Vagina (tissue), 2 donors: ENCODE measurements at places on chromosomes 3 and 15. TPM values are rescaled to one million over a fixed set of nuclear protein-coding genes. Genes with fewer than 3 reads are reported as not detected.

Gene NRROS
- total RNA-seq, result 5.4 TPM

DNA sequence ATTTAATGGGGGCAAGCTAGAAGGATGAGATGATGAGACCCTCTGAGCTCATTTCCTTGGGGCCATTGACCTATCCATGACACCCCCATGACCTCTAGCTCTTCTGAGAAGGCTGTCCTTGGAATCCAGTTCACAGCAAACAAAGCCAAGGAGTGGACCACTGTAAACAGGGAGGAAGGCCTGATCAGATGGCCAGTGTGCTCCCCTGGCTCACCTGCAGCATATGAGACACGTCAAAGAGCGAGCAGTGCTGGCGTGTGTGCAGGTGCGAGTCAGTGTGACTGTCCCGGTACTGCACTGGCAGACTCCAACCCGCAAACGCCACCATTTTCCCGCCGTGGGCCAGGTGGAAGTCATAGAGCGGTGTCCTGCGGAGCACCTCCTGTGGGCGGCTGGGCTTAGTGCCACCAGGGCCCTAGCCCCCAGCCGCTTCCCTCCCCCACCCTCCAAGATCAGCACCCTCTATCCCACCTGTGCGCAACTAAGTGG is 339 bp downstream of the AMT start:
- H3K27me3 ChIP-seq, result no peaks in the 10 kb centered on the region
- H3K4me3 ChIP-seq, result no peak overlapping the region
- no peak overlapping the region for H3K27ac ChIP-seq
- no peaks in the 10 kb centered on the region for H3K36me3 ChIP-seq

Gene A4GNT
- not detected for total RNA-seq

GRCh38 chr3:106208251-106208650 is 339.4 kb upstream of the CBLB start:
- H3K4me1 ChIP-seq, result peaks cover 5% of the 10 kb centered on the region
- DNase-seq, result no peak
- H3K27ac ChIP-seq, result no peak overlapping the region
- H3K36me3 ChIP-seq, result no peaks in the 10 kb centered on the region

Gene SERPINI2
- not detected for total RNA-seq

Gene LRRIQ4
- total RNA-seq, result not detected

GRCh38 chr15:96627031-96627568 is 296.6 kb downstream of the NR2F2 start:
- no peak overlapping the region for H3K27ac ChIP-seq
- no peaks in the 10 kb centered on the region for H3K36me3 ChIP-seq
- no peak overlapping the region for H3K4me3 ChIP-seq
- H3K4me1 ChIP-seq, result peaks cover 7% of the 10 kb centered on the region
- no peak for DNase-seq

- H3K27ac ChIP-seq, result no peak overlapping the region
- no peaks in the 10 kb centered on the region for H3K36me3 ChIP-seq
- no peak for DNase-seq
- no peaks in the 10 kb centered on the region for H3K4me1 ChIP-seq
Observed at GRCh38 chr3:16788440-16789056, 96.2 kb upstream of the PLCL2 start.

Gene ANKRD63
- total RNA-seq, result not detected

Gene PIF1
- total RNA-seq, result 6.6 TPM

DNA sequence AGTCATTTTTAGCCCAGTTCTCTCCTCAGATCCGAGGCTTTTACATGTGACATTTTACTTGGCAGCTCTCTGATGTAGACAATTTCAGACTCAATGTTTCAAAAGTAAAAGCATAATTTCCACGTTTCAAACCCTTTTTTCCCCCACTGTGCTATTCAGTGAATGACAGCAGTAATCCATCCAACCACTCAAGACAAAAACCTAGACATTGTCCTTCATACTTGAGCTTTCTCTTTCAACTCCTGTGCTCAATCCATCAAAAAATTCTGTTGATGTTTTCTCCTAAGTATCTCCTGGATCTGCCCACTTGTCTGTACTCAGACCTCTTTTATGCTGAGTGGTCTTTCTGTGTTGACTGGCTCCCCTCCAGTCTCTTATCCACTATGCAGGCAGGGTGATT is 214.7 kb downstream of the CHL1 start:
- no peaks in the 10 kb centered on the region for H3K27me3 ChIP-seq
- DNase-seq, result no peak
- no peaks in the 10 kb centered on the region for H3K36me3 ChIP-seq
- H3K4me3 ChIP-seq, result no peak overlapping the region

Gene GHRL
- total RNA-seq, result not detected

DNA sequence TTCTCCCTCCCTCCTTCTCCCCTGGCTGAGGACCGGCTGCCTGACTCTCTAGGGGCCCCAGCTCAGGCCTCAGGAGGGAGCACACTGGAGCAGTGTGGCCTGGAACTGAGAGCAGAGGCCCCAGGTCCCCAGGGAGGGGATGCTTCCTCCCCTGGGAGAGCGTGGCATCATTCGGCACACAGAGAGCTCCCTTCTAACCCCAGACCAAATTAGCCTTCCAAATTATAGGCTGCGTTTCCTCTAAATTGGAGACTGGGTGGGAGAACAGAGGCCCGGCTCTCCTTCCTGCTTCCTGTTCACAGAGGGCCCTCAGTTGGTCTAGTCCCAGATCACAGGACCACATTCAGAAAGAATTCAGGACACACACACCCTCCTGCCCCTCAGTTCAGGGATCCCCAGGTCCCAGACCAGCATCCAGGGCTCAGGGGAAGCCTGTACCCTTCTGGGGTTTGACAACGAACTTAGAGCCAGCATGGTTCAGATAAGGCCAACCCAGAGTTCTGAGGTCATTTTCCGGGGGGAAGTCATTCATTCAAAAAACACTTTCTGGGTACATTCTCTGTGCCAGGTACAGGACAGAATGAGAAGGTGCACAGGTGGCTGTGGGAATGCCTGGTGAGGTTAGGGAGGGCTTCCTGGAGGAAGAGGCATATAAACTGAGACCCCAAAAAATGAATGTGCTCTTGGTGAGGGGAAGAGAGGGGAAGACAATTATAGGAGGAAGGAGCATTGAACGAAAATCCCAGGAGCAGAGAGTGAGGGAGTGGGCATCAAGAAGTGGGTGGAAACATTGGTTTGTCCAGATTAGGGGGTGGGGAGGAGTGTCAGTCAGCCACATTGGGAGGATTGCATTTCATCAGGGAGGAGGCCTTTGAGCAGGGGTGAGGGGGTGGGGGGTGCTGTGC is 28.4 kb upstream of the RPL29 start:
- no peak overlapping the region for H3K27ac ChIP-seq
- DNase-seq, result no peak
- no peaks in the 10 kb centered on the region for H3K36me3 ChIP-seq
- H3K4me3 ChIP-seq, result no peak overlapping the region

Gene ADAMTS17
- 16.0 TPM for total RNA-seq

DNA sequence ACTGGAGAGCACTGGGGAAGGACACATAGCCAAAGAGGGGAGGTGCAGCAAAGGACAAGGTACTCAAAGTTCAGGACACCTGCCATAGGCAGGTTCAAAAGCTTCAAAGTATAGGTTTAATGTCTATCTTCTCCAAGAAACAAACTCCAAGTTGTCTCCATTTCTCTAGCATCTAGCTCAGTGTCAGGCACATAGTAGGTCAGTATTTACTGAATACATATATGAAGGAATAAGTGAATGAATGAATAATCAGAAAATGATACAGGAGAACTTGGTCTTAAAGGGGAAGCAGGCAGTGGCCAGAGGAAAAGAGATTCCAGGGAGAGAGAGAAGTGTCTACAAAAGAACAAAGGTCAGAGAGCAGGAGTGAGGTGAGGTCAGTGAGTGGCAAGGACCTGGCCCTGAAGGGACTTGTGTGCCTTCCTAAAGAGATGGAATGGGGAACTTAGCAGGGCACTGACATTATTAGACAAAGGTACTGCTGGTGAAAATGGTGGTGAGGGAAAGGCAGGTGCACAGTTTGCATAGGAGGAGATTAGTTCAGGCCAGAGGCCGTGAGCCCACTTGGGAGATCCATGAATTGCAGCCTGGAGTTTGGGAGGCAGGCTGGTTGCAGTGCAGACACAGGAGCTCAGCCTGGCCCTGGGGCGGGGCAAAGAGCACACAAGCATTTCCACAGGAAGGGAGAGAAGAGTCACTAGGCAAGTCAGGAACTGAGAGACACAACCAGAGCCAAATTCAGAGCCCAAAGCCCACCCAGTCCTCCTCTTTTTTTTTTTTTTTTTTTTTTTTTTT is 21.4 kb downstream of the TBC1D2B start:
- no peak for DNase-seq
- no peaks in the 10 kb centered on the region for H3K27me3 ChIP-seq
- H3K4me1 ChIP-seq, result peaks cover 89% of the 10 kb centered on the region

- H3K27ac ChIP-seq, result no peak overlapping the region
- DNase-seq, result no peak
- H3K36me3 ChIP-seq, result no peaks in the 10 kb centered on the region
- no peak overlapping the region for H3K4me3 ChIP-seq
- H3K4me1 ChIP-seq, result peaks cover 8% of the 10 kb centered on the region
Observed at GRCh38 chr15:78432664-78433063, 5.4 kb upstream of the IREB2 start.

DNA sequence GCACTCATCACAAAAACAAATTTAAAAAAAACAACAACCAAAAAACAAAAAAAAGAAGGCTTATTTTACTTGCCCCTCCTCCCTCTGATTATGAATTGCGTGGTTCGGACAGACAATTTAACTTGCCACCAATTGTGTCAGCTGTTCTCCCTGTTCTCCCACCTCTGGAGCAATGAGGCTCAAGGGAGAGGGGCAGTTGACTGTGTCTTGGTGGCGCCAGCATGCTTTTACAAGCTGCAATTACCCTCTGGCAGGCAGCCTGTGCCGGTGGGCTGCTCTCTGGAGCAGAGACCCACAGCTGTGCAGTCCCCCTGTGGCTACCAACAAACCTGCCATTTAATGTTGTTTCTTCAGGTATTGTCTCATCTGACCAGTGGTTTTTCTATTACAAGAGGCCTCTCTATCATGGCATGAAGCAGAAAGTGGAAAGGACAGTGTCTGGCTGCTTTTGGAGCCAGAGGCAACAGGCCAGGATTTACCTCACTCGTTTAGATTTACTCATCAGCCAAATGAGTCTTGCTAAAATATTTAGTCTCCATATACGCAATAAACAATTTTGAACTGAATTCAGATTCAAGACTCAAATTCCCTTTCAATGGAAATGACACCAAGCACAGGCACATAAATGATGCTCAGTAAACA is 192.0 kb upstream of the TPRG1 start:
- no peaks in the 10 kb centered on the region for H3K36me3 ChIP-seq
- no peak overlapping the region for H3K4me3 ChIP-seq
- DNase-seq, result no peak
- H3K4me1 ChIP-seq, result peaks cover 51% of the 10 kb centered on the region
- peak overlapping the region; percentile 71 for H3K27ac ChIP-seq

GRCh38 chr3:128487813-128488635 is 5.0 kb downstream of the GATA2 start:
- no peak for DNase-seq
- peak overlapping the region; percentile 95 for H3K27ac ChIP-seq
- no peaks in the 10 kb centered on the region for H3K36me3 ChIP-seq
- no peaks in the 10 kb centered on the region for H3K27me3 ChIP-seq
- peaks cover 91% of the 10 kb centered on the region for H3K4me1 ChIP-seq

Gene GPR62
- not detected for total RNA-seq

GRCh38 chr3:10010421-10010877 is 15.8 kb upstream of the FANCD2 start:
- peaks cover 40% of the 10 kb centered on the region for H3K4me1 ChIP-seq
- peak overlapping the region; percentile 79 for H3K4me3 ChIP-seq
- peak overlapping the region; percentile 69 for H3K27ac ChIP-seq
- no peaks in the 10 kb centered on the region for H3K27me3 ChIP-seq
- H3K36me3 ChIP-seq, result no peaks in the 10 kb centered on the region

Gene FOXL2NB
- 1.5 TPM for total RNA-seq

DNA sequence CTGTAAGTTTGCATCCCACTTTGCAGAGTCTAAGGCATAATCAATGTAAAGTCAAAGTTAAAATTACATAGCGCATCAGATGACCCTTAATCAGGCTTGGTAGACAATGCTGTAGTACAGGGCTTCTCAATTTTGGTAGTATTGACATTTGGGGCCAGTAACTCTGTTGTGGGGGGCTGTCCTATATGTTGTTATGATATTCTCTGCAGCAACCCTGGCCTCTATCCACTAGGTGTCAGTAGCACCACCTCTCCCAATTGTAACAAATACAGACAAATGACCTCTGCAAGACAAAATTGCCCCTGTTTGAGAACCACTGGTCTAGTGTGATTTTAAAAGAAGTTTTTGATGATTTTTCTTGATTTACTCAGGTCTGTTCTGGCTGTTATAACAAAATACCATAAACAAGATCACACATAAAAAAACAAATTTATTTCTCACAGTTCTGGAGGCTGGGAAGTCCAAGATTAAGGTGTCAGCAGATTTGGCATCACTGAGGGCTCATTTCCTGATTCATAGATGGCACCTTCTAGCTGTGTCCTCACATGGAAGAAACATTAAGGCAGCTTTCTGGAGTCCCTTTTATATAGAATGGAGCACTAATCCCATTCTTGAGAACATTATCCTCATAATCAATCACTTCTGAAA is 37.6 kb upstream of the SLC9A9 start:
- no peak for DNase-seq
- H3K36me3 ChIP-seq, result no peaks in the 10 kb centered on the region
- H3K27me3 ChIP-seq, result no peaks in the 10 kb centered on the region

- no peak overlapping the region for H3K4me3 ChIP-seq
- DNase-seq, result no peak
- no peaks in the 10 kb centered on the region for H3K27me3 ChIP-seq
- H3K27ac ChIP-seq, result no peak overlapping the region
- H3K4me1 ChIP-seq, result no peaks in the 10 kb centered on the region
Observed at GRCh38 chr3:99712291-99712954, 74.0 kb downstream of the COL8A1 start.

Gene PPM1L
- total RNA-seq, result 14.2 TPM

DNA sequence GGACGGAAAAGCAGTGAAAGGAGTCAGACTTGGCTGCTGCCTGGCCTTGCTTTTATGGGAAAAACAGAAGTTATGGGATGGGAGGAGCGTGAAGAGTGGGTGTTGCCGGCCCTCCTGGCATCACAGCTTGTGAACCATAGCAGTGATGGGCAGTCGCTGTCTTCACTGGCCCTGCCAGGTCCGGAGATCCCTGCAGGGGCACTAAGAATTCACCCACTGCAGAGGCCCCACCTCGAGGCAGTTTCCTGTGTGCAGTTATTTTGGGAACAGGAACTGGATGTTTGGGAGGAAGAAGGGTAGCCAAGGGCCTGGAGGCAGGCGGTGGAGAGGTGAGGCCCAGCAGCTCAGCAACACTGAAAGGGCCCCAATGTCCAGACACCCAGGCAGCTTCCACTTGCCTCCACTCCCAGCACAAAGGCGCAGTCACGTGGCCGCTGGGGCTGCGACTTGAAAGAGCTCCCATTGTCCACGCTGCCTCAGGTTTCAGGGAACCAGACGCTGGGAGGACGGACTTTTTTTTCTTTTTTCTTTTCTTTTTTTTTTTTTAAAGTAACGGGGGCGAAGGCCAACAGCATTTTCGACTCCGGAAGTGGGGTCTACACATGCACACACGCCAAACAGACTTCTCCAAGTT is 255.6 kb downstream of the ZNF621 start:
- H3K36me3 ChIP-seq, result no peaks in the 10 kb centered on the region
- no peak overlapping the region for H3K4me3 ChIP-seq
- no peaks in the 10 kb centered on the region for H3K27me3 ChIP-seq
- peak overlapping the region; percentile 72 for H3K27ac ChIP-seq
- H3K4me1 ChIP-seq, result peaks cover 21% of the 10 kb centered on the region

GRCh38 chr3:37520907-37521341 is 340.8 kb upstream of the CTDSPL start:
- H3K4me1 ChIP-seq, result peaks cover 2% of the 10 kb centered on the region
- no peak overlapping the region for H3K4me3 ChIP-seq
- DNase-seq, result no peak
- no peaks in the 10 kb centered on the region for H3K27me3 ChIP-seq
- H3K27ac ChIP-seq, result no peak overlapping the region
